ENCODE measurements at places on chromosomes 5 and 9.

DNA sequence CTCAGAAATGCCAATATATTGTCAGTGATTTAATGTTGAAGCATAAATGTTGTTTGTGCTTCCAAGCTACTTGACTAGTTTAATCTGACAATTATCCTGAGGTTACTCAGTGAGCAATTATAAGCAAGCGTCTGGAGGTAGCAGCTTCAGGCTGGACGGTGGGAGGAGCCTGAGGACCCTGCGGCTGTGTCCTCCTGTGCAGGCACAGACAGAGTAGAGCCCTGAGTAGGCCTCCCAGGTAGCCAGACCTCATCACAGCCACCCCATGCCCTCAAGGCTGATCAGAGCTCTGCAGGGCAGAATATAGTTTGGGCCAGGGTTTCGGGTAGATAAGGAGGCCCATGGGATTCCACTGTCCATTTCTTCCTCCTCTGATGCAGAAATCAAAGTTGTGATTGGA lies 153.6 kb downstream of the DRD1 start:
- no peak for DNase-seq

DNA sequence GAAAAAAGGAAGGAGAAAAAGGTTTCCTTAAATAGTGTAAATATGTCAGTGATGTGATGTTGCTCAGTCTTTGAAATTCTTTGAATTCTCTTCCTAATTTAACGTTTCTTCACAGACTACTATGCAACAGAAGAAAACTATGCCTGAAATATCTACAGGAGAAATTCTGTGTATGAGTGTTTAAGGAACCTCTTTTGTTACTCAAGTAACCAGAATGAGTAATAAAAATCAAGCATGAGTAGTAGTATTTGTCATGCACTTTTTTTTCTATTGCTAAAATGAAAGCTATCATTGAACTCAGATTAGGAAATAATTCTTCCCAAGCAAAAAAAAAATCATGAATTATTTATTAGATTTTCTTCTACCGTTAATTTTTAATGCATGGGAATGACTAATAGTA lies 20.3 kb upstream of the THG1L start:
- DNase-seq, result peak; percentile 43

DNA sequence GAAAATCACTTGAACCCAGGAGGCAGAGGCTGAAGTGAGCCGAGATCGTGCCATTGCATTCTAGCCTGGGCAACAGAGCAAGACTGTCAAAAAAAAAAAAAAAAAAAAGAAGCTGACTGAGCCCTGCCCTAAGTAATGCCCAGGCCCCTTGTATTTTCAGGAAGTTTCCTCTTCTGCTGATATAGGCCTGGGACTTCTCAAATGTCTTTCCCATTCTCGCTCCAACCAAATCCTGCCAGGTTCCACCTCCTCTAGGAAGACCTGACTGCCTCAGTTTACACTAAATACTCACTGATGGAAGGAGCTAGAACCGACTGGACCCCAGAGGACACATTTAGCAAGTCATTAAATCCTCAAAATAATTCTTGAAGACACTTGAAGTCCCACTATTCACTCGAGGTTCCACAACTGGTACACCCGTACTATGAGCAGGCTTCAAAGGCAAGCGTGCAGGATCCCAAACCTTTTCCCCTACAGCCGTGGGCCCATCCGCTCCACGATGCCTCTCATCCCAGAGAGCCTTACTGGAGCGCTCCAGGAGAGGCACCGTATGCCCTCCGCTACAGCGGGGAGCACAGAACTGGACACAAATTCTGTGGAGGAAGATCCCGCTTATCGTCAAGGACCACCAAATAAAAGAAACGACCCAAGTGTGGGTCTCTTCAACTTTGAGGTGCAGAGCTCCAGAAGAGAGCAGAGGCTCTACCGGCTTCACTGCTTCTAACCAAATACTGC lies 676 bp downstream of the NOL6 start:
- DNase-seq, result no peak

- DNase-seq, result no peak
Observed at GRCh38 chr5:139850423-139851016, 54.9 kb downstream of the PSD2 start.

DNA sequence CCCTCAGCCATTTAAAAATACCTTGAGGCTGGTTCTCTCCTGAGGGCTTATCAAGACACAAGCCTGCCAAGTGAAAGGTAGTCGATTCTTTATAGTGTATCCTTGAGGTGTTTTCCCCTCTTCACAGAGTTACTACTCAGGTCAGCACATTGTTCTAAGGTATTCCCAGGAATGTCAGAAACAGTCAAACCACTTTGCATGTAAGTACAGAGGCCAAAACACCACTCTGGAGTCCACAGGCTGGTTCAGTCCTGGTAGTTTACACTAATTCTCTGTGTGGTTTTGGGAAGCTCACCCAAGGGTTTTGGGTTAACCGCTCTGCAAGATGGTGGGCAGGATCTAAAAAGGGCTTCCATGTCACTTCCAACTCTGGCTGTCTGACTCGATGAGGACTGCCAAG lies 162.3 kb upstream of the PPP2R2B start:
- DNase-seq, result no peak

GRCh38 chr9:137439158-137439714 lies 1.9 kb downstream of the ENTPD8 start:
- DNase-seq, result no peak

GRCh38 chr9:68530618-68531017 lies 10.1 kb downstream of the TMEM252 start:
- DNase-seq, result no peak

DNA sequence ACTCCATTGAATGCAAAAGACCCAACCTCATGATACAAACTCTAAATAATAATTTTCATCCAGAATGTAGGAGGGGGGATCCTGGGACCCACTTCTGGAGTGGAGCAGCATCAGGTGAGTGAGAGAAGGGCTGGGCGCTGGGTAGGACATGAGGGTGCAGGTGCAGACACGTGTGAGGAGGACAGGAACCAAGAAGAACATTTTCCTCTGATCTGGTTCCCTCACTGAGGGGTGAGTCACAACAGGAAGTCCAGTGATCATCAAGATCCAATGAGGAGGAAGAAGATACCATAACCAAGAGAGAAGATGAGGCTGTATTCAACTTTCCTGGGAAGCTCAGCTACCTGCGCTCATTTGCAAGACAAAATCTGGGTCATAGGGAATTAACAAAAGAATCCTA lies 57.4 kb downstream of the SFXN1 start:
- DNase-seq, result no peak

GRCh38 chr9:129467004-129467588 lies 153.8 kb downstream of the C9orf50 start:
- DNase-seq, result no peak

- no peak for DNase-seq
Observed at GRCh38 chr9:99039505-99040182, 65.3 kb upstream of the TGFBR1 start.

- no peak for DNase-seq
Observed at GRCh38 chr5:168740811-168741213, 161.6 kb upstream of the PANK3 start.

DNA sequence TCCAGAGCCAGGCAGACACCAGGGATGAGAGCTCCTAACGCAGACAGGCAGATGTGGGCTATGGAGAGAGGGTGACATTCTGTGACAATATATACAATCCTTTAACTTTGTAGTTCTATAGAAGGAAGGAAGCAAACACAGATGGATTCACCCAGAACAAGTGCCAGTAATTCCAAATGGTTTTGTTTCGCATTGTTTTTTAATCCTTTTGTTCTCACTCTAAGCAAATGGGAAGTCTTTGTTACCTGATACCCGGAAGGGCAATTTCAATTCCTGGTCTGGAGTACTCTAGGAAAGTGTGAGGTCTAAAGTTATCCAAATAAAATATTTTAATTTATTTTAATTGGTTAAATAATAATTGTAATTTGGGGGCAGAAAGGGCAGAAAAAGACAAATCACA lies 2.5 kb downstream of the FRMD3 start:
- DNase-seq, result no peak

- DNase-seq, result no peak
Observed at GRCh38 chr5:12242950-12243888, 339.0 kb upstream of the CTNND2 start.

DNA sequence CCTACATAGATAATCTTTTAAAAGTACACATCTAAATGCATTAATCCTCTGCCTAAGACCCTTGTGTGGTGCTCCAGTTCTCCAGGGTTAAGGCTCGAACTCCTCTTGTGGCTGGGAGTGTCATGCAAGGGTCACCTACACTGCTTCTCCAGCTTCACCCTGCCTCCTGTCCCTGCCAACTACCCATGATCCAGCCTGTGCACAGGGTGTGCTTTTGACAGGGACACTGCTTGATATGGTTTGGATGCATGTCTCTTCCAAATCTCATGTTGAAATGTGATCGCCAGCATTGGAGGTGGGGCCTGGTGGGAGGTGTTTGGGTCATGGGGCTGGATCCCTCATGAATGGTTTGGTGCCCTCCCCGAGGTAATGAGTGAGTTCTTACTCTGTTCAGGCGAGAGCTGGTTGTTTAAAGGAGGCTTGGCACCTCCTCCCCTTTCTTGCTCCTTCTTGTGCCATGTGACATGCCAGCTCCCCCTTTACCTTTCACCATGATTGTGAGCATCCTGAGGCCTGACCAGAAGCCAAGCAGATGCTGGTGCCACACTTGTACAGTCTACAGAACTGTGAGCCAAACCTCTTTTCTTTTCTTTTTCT lies 48.5 kb downstream of the SLC22A5 start:
- no peak for DNase-seq

- no peak for DNase-seq
Observed at GRCh38 chr9:94743035-94743954, 16.8 kb downstream of the AOPEP start.

DNA sequence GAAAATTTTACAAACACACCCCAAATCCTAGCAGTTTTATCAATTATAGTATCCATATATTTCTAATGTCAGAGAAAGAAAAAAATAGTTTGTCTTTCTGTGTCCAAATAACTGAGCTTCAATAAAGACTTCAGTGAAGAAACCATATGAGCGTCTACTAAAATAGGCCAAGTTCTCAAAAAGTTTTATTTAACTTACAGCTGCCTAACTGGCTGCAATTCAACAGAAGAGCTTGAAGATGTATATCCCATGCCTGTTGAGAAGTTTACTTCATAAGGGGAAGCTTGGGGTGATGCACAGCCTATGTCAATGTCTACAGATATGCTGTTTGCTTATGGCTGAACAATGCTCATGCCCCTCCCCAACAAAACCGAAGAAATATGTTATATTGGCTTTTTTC lies 43.7 kb upstream of the ELOVL7 start:
- no peak for DNase-seq

DNA sequence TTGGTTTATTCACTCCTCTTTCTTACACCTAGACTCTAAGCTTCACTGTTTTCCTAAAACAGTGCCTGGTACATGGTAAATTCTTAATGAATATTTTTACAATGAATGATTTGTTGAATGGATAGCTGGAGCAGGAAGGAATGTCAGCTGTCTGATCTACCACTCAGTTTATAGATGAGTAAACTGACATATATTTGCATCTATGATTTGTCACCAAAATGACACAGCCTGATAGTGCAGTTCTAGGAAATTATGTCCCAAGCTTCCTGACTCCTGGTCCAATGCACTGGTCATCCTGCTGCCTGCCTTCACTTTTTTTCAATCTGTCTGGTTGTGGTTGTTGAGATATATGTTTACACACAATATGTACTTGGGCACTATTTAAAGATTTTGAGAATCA lies 651.7 kb upstream of the WWC1 start:
- no peak for DNase-seq

- no peak for DNase-seq
Observed at GRCh38 chr5:93705896-93706295, 35.5 kb downstream of the POU5F2 start.

- no peak for DNase-seq
Observed at GRCh38 chr5:142008813-142009212, 4.0 kb downstream of the GNPDA1 start.

GRCh38 chr9:79286992-79287707 lies 284.6 kb upstream of the TLE4 start:
- DNase-seq, result no peak

GRCh38 chr5:132405646-132406045 lies 36.1 kb downstream of the SLC22A5 start:
- no peak for DNase-seq

DNA sequence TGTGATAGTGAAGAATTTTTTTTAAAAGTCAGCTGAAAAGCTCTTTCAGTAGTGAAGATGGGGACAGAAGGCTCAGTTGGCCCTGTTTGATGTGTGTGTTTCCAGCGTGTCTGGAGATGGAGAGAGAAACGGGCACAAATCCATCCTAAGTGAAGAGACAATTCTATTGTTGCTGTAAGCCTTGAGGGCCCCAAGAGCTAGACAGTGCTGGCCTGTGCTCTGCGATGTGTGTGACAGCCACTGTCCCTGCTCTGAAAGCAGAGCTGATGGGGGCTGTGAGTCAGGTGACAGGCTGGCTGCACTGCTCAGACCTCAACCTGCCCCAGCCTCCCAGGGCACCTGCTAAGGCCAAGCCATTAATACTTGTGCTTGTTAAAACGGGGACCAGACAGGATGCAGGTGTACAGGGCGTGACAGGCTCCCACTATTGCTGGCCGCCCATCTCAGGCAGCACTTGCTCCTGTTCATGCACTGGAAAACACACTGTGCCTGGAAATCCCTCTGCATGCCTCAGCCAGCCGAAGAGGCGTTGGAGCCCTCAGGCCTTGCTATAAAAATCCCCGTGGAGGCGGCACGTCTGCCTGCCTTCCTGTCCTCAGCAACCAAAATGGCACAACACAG lies 44.6 kb upstream of the SEMA4D start:
- DNase-seq, result no peak

DNA sequence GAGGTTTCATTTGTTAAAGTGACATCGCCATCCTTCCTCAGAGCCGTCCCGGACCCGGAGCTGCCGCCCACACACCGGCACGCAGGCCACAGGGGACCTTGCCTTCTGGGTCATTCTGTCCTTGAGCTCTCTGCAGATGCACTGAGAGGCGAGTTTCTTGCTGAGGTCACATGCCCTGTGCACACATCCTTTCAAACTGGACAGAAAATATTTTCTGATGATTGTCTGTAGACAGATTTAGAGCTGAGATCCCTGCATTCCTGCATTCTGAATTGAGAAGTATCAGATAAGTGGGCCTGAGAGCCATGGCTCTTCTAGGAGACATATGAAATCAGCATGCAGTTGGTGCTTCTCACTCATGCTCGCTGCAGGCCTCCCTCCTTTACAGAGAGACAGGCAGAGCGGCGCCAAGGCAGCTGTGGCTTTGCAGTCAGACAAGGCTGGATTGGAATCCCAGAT lies 25.4 kb downstream of the BOD1 start:
- DNase-seq, result no peak

DNA sequence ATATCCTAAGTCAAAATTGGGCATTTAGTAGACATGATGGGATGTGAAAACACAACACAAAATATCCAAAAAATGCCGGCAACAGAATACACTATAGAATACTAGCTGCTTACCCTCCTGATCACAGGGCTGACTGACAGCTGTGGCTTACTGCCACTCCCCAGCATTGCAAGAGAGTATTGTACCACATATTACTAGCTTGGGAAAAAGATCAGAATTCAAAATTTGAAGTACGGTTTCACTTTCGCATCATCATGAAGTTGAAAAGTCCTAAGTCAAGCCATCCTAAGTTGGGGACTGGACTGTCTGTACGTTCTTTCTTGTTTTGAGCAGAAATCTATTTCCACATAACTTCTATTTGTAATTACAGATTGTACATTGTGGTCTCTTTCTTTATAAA lies 851.4 kb downstream of the MAT2B start:
- no peak for DNase-seq

Measured in activated CD4-positive, alpha-beta T cell treated with anti-CD3 and anti-CD28 coated beads, Interleukin-2, Interleukin-4, amounts not matched to agents 100 ng/mL and 50 ng/mL, durations not matched to agents 16 hours and 8 hours (primary cell).